ENCODE measurements at places on chromosomes 6 and 20.

- DNase-seq: peak; percentile 30
These were observed 69.5 kb upstream of the SULF2 start for GRCh38 chr20:47854687-47855212.

- no peak for DNase-seq
These were observed 51.8 kb downstream of the TCP11 start for GRCh38 chr6:35089216-35089934.

- no peak for DNase-seq
These were observed 24.3 kb downstream of the HTR1E start for GRCh38 chr6:86961455-86962200.

DNA sequence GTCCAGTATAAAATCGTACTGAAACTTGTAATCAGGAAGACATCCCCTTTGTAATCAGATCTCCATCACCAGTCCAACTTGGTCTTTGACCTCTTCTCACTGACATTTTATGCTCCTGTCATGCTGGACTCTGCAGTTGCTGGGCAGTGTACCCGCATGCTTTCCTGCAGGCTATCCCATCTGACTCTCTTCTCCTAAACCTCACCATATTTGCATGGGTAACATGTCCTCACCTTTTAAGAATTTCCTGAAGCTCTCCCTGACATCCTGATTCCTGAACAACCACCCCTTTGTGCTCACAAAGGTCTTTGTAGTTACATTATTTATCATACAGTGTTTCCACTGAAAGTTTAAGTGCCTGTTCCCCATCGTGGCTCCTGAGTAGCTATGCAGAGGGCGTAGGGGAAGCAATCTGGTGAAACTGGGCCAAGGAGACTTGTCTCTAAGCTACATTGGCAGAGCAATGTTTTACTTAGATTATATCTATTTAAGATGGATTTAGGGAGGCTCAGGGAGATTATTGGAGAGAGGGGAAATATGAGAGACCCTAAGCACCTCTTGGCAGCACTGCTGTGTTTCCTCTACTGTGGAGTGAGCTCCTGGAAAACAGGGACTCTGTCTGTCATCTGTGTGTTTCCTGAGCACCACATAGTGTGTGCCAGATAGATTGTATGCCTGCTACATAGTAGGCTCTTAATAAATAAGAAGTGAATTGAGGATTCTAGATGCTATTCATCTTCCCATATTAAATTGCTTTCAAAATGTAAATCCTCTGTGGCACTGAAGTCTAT, 124.0 kb downstream of the LAMA2 start:
- no peak for DNase-seq

GRCh38 chr6:46465294-46466165, 25.7 kb downstream of the RCAN2 start:
- DNase-seq: no peak

GRCh38 chr6:10854922-10855632, 16.7 kb upstream of the MAK start:
- no peak for DNase-seq

Data from GM04504 (cell line).